Stomach (tissue), 19 donors: ENCODE measurements at places on chromosomes 1 and 21.

GRCh38 chr1:15180189-15180588, 26.6 kb downstream of the TMEM51 start:
- peaks cover 87% of the 10 kb centered on the region for H3K4me1 ChIP-seq
- peak overlapping the region; percentile 78 for H3K27ac ChIP-seq
- H3K27me3 ChIP-seq: no peaks in the 10 kb centered on the region
- no peak overlapping the region for H3K4me3 ChIP-seq

DNA sequence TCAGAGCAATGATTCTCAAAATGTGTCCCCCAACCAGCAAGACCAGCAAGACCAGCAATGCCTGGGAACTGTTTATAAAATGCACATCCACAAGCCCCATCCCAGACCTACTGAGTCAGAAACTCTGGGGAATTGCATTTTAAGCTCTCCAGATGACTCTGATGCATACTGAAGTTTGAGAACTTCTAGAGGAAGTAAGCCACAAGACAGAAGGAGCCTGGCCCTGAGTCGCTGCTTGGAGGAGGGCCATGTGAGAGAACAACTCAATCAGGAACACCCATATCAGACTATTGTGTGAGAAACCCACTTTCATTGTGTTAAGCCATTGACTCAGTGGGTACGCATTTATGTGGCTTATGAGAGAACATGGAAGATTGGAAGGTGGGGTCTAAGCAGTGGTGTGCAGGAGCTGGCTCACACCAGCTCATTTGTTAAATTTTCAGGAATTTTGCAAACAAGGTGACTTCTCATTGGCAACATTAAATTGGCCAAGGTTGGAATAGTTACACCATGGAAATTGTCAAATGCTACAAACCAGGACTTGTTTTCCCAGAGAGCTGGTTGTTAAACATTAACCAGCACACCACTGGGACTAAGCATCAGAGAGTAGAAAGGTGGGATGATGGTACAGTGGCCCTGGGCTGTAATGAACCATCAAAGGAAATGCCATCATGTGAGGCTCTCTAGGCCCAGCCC, 38.9 kb downstream of the ATP1A1 start:
- DNase-seq: no peak
- H3K4me1 ChIP-seq: peaks cover 23% of the 10 kb centered on the region
- H3K36me3 ChIP-seq: peaks cover 10% of the 10 kb centered on the region
- H3K27ac ChIP-seq: no peak overlapping the region

GRCh38 chr1:28582248-28582615, 9.8 kb upstream of the RAB42 start:
- H3K36me3 ChIP-seq: peaks cover 34% of the 10 kb centered on the region
- DNase-seq: no peak

DNA sequence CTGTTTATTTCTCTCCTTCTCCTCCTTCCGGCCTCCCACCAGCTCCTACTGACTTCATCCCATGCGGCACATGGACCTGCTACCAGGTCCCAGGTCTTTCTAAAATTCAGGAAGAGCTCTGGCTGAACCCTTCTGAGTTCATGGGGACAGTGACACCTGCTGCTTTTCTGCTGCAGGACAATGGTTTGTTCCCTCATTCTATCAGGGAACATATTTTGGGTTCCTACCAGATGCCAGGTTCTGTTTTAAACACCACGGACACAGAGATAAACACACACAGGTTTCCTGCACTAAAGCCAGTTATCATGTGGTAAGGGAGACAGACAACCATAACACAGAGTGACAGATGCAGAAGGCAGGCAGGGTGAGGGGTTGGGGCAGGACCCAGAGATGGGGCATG, 114.0 kb upstream of the RAB4A start:
- H3K27me3 ChIP-seq: no peaks in the 10 kb centered on the region
- no peaks in the 10 kb centered on the region for H3K4me1 ChIP-seq
- no peak overlapping the region for H3K27ac ChIP-seq
- no peaks in the 10 kb centered on the region for H3K36me3 ChIP-seq
- H3K4me3 ChIP-seq: no peak overlapping the region
- no peak for DNase-seq

GRCh38 chr1:92065042-92065441, 10.2 kb downstream of the SETSIP start:
- H3K4me3 ChIP-seq: no peak overlapping the region
- no peaks in the 10 kb centered on the region for H3K27me3 ChIP-seq
- no peaks in the 10 kb centered on the region for H3K4me1 ChIP-seq
- no peaks in the 10 kb centered on the region for H3K36me3 ChIP-seq
- DNase-seq: no peak

DNA sequence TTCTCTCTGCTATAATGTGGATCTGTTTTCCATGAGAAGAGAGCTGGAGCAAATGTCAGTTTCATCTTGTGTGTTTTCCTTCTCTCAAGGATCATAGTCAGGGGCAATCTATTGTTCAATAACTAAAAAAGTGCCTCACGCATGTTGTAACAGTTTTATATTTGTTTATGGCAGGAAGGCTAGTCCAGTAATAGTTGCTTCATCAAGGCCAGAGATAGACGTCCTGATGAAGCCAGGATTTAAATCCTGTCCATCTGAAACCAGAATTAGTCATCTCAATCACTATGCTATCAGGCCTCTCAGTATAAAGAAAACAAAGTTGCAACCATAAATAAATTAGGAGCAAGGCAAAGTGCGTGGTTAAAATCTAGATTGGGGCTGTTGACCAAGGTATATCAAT, 30.2 kb upstream of the DUSP10 start:
- no peak overlapping the region for H3K4me3 ChIP-seq
- DNase-seq: no peak
- H3K27me3 ChIP-seq: no peaks in the 10 kb centered on the region
- H3K27ac ChIP-seq: no peak overlapping the region

GRCh38 chr21:36803816-36804439, 105.0 kb downstream of the SIM2 start:
- peaks cover 7% of the 10 kb centered on the region for H3K36me3 ChIP-seq
- no peak for DNase-seq
- H3K4me1 ChIP-seq: no peaks in the 10 kb centered on the region
- no peak overlapping the region for H3K27ac ChIP-seq
- no peak overlapping the region for H3K4me3 ChIP-seq
- H3K27me3 ChIP-seq: no peaks in the 10 kb centered on the region

DNA sequence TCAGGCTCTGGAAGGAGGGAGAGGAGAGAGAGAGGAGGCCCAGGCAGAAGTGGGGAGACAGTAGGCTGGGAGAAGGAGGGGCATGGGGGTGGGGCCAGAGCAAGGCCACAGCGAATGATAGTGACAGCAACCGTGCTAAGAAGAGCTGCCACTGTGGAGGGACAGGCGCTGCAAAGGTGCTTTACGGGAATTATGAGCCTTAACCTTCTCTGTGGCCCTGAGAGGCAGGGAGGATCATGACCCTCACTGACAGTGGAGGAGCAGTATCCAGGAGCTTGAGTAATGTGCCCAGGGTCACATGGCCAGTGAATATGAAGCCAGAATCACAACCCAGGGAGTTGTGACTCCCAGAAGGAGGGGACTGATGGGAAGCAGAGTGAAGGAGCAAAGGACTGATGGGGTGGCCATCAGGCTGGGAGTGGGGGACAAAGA, 53.4 kb upstream of the RPL11 start:
- H3K36me3 ChIP-seq: no peaks in the 10 kb centered on the region
- H3K27me3 ChIP-seq: no peaks in the 10 kb centered on the region
- no peak overlapping the region for H3K27ac ChIP-seq
- DNase-seq: no peak

GRCh38 chr1:153967107-153967999, at the start of gene CREB3L4:
CREB3L4 (plus strand) TSS chr1:153967902; CDS start chr1:153968526, 624 bp downstream.
- peaks cover 48% of the 10 kb centered on the region for H3K4me1 ChIP-seq
- H3K36me3 ChIP-seq: no peaks in the 10 kb centered on the region
- H3K4me3 ChIP-seq: peak within 1 kb of the TSS; percentile 57
- peak; percentile 99 for DNase-seq

- no peak overlapping the region for H3K4me3 ChIP-seq
- DNase-seq: no peak
- H3K36me3 ChIP-seq: peaks cover 32% of the 10 kb centered on the region
Measured at GRCh38 chr1:92662048-92662447, 122.9 kb downstream of the EVI5 start.

- H3K4me3 ChIP-seq: peak overlapping the region; percentile 45
- H3K36me3 ChIP-seq: no peaks in the 10 kb centered on the region
- peak; percentile 49 for DNase-seq
- no peaks in the 10 kb centered on the region for H3K27me3 ChIP-seq
- peaks cover 6% of the 10 kb centered on the region for H3K4me1 ChIP-seq
Measured at GRCh38 chr1:87151500-87152421, 176.9 kb upstream of the LMO4 start.

- H3K36me3 ChIP-seq: peaks cover 92% of the 10 kb centered on the region
- H3K4me1 ChIP-seq: no peaks in the 10 kb centered on the region
- no peak overlapping the region for H3K4me3 ChIP-seq
Measured at GRCh38 chr1:51359879-51360278, 29.5 kb upstream of the TTC39A start.

GRCh38 chr1:203744075-203744972, 20.7 kb upstream of the LAX1 start:
- peaks cover 22% of the 10 kb centered on the region for H3K4me1 ChIP-seq
- H3K27ac ChIP-seq: peak overlapping the region; percentile 44
- peak; percentile 86 for DNase-seq
- H3K4me3 ChIP-seq: no peak overlapping the region
- no peaks in the 10 kb centered on the region for H3K36me3 ChIP-seq
